Thoracic aorta (tissue), 2 donors: ENCODE measurements at places on chromosomes 3 and 15.

- H3K27ac ChIP-seq = no peak overlapping the region
- H3K4me3 ChIP-seq = no peak overlapping the region
- DNase-seq = no peak
Observed at GRCh38 chr3:100526613-100527346, 34.4 kb downstream of the TMEM45A start.

- no peak overlapping the region for H3K4me3 ChIP-seq
- DNase-seq = no peak
- no peak overlapping the region for H3K27ac ChIP-seq
- H3K36me3 ChIP-seq = no peaks in the 10 kb centered on the region
- H3K27me3 ChIP-seq = no peaks in the 10 kb centered on the region
Observed at GRCh38 chr3:99084156-99084555, 182.7 kb upstream of the DCBLD2 start.

- no peak for DNase-seq
- peaks cover 55% of the 10 kb centered on the region for H3K36me3 ChIP-seq
- no peaks in the 10 kb centered on the region for H3K27me3 ChIP-seq
- peak overlapping the region; percentile 98 for H3K27ac ChIP-seq
Observed at GRCh38 chr3:134369231-134369741, 5.0 kb downstream of the AMOTL2 start.

GRCh38 chr15:64824929-64825430 lies 467 bp downstream of the PIF1 start:
- H3K27ac ChIP-seq = no peak overlapping the region
- no peaks in the 10 kb centered on the region for H3K27me3 ChIP-seq
- peak overlapping the region; percentile 80 for H3K4me3 ChIP-seq
- no peaks in the 10 kb centered on the region for H3K36me3 ChIP-seq

DNA sequence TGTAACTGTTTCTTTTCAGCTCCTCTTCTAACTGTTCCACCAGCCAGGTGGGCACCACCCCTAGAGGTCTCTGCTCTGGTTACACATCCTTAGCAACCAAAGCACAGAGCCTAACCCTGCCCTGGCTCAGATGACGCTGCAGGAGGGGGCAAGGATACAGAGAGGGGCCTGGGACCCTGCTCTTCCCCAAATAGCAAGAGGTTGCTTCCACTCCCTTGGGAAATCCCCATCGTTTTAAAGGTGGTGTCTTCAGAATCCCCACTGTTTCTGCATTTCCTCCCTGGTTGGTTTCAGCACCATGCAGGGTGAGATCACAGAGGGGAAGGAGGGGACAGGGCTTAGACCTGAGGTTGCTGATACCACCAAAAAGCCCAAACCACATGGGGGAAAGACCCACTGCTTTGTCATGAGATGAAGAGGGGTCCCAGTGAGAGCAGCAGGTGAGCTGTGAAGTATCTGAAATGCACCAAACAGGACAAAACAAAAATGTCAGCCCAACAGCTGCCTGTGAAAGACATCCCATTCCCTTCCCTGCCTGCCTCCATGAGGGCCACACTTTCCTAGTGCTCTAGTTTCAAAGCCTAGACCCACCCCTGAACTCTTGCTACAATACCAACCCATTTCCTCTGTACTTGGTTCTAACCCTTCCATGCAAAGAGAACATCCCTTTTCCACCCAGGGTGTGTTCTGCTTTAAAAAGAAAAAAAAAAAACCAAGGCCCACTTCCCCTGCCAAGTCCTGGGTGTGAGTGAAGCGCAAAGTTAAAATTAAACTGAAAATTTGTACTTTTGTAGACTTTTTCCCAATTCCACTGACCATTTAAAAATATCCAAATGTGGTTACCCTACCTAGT lies 29.0 kb downstream of the ANP32A start:
- no peak overlapping the region for H3K27ac ChIP-seq
- DNase-seq = no peak
- H3K27me3 ChIP-seq = no peaks in the 10 kb centered on the region
- H3K4me3 ChIP-seq = no peak overlapping the region

GRCh38 chr3:278300-279064 lies 81.9 kb downstream of the CHL1 start:
- no peaks in the 10 kb centered on the region for H3K27me3 ChIP-seq
- H3K4me3 ChIP-seq = no peak overlapping the region
- H3K27ac ChIP-seq = no peak overlapping the region
- no peaks in the 10 kb centered on the region for H3K36me3 ChIP-seq

GRCh38 chr3:46102059-46102779 lies 74.9 kb upstream of the XCR1 start:
- no peak overlapping the region for H3K4me3 ChIP-seq
- H3K36me3 ChIP-seq = no peaks in the 10 kb centered on the region
- no peak overlapping the region for H3K27ac ChIP-seq
- peaks cover 3% of the 10 kb centered on the region for H3K4me1 ChIP-seq
- no peak for DNase-seq
- no peaks in the 10 kb centered on the region for H3K27me3 ChIP-seq

DNA sequence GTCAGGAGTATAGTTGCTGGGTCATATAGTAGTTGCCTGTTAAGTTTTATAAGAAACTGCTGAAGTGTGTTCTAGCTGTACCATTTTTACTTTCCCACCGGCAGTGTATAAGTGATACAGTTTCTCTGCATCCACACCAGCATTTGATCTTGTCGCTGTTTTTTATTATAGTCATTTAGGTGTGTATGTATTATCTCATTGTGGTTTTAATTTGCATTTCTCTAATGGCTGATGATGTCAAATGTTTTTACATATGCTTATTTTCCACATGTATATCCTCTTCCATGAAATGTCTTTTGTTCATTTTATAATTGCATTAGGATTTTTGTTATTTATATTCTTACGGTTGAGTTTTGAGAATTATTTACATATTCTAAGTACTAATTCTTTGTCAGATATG lies 254.3 kb downstream of the CLSTN2 start:
- no peaks in the 10 kb centered on the region for H3K27me3 ChIP-seq
- no peak for DNase-seq
- no peak overlapping the region for H3K4me3 ChIP-seq
- peaks cover 10% of the 10 kb centered on the region for H3K4me1 ChIP-seq

- DNase-seq = no peak
- no peak overlapping the region for H3K27ac ChIP-seq
- no peaks in the 10 kb centered on the region for H3K27me3 ChIP-seq
- no peak overlapping the region for H3K4me3 ChIP-seq
Observed at GRCh38 chr15:91348752-91349500, 248.9 kb downstream of the SV2B start.

DNA sequence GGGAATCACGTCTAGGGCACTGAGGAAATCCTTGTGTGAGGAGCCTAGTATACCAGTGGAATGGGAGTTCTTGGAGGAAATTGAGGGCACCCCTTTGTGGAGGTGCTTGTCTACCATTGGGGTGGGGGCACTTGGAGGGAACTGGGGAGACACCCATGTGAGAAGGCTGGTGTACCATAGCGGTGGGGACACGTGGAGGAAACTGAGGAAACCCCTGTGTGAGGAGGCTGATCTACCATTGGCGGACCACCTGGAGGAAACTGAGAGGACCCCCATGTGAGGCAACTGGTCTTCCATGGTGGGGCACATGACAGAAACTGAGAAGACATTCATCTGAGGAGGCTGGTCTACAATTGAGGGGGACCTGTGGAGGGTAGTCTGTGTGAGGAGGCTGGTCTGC lies 164.5 kb downstream of the FBLN2 start:
- no peaks in the 10 kb centered on the region for H3K4me1 ChIP-seq
- H3K27me3 ChIP-seq = no peaks in the 10 kb centered on the region
- no peaks in the 10 kb centered on the region for H3K36me3 ChIP-seq
- no peak overlapping the region for H3K4me3 ChIP-seq
- no peak for DNase-seq

DNA sequence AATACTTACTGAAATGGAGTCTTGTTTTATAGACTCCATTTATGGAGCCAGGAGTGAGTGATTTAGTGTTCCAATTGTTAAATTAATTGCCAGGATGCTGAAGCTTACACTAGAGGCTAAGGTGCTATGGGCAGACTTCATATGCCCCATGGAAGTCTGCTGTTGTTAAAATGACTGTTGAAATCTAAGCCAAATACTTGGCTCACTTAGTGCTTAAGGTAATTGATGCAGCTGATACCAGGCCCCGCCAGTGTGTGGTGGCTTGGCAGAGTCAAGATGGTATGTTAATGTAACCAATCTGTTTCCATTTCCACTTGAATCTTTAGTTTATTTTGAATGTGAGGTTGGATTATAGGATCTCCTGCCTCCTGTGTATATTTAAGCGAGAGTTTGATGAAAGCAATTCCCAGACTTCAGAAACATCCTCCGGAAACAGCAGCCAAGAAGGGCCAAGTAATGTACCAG lies 187.1 kb downstream of the ITPR1 start:
- H3K4me1 ChIP-seq = no peaks in the 10 kb centered on the region
- no peaks in the 10 kb centered on the region for H3K27me3 ChIP-seq
- no peak for DNase-seq
- H3K27ac ChIP-seq = no peak overlapping the region

- peak overlapping the region; percentile 51 for H3K4me3 ChIP-seq
- H3K4me1 ChIP-seq = peaks cover 29% of the 10 kb centered on the region
- H3K27ac ChIP-seq = peak overlapping the region; percentile 87
- no peaks in the 10 kb centered on the region for H3K27me3 ChIP-seq
- H3K36me3 ChIP-seq = peaks cover 8% of the 10 kb centered on the region
Observed at GRCh38 chr3:4504340-4505261, 11.5 kb downstream of the ITPR1 start.

GRCh38 chr3:128051837-128052594 lies at the start of gene SEC61A1:
Gene SEC61A1 (plus strand): TSS chr3:128052437. CDS start chr3:128052553, 116 bp downstream.
- peak within 1 kb of the TSS; percentile 91 for H3K27ac ChIP-seq
- peaks cover 12% of the 10 kb centered on the region for H3K36me3 ChIP-seq
- no peaks in the 10 kb centered on the region for H3K27me3 ChIP-seq
- H3K4me1 ChIP-seq = peaks cover 20% of the 10 kb centered on the region

DNA sequence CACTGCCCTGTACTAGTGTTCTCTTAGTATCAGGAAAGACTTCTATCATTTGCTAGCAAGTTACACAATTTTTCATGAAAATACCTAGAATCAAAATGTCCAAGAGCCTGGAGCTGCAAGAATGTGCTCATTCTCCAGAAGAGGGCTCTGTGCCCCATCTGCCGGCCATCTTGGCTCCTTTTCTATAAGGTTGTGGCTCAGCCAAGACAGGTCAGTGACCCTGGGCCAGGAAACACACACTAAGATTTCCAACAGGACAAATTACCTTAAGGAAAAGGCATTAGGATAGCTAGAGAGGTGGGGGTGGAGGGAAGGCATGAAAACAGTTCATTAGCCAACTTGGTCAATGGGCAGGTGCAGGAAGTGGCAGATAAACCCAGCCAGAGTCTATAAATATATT lies 20.7 kb downstream of the TIMP4 start:
- no peaks in the 10 kb centered on the region for H3K27me3 ChIP-seq
- H3K4me1 ChIP-seq = peaks cover 7% of the 10 kb centered on the region
- no peak overlapping the region for H3K4me3 ChIP-seq
- H3K27ac ChIP-seq = peak overlapping the region; percentile 12
- DNase-seq = no peak

DNA sequence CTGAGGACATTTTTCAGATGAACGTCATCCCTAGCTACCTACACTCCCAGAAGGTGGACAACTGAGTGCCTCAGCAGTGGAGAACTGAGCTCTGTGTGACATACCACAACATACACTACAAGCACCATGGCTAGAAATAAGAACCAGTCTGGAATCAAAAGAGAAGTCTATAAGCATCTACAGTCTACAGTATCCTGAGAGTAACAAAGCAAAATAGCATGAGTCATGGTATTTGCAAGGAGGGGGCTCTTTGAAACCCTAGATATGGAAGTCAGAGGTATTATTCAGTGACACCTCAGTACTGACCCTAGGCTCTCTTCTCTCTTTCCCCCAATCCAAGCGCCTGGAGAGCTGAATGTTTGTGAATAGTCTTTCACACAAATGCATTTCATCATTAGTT lies 87.5 kb downstream of the TNIK start:
- no peaks in the 10 kb centered on the region for H3K36me3 ChIP-seq
- no peak for DNase-seq
- H3K27ac ChIP-seq = no peak overlapping the region
- no peak overlapping the region for H3K4me3 ChIP-seq
- no peaks in the 10 kb centered on the region for H3K27me3 ChIP-seq
- H3K4me1 ChIP-seq = peaks cover 7% of the 10 kb centered on the region

DNA sequence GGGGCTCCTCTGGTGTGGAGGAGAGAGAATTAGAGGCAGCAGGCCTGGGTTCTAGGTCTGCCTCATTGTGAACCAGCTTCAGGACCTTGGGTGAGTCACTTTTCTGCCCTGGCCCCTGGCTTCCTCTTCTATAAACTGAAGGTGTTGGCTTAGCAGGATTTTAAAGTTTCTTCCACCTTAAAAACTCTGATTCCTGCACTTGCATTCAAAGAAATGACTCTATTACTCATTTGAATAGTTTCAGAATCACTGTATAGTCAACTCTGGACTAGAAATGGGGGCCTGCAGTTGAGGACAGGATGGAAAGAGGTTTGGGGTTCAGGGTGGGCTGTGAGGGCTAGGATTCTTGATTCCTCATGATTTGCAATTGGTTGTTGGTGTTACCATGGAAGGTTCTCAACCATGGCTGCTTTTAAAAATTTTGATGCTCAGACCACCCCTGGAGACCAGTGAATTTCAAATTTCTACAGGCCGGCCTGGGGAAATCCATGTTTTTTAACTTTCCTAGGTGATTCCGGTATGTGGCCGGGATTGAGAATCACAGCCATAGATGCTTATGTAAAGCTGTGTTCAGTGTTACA lies 19.9 kb downstream of the SMAD3 start:
- DNase-seq = no peak
- H3K36me3 ChIP-seq = no peaks in the 10 kb centered on the region
- no peak overlapping the region for H3K4me3 ChIP-seq
- no peak overlapping the region for H3K27ac ChIP-seq
- H3K27me3 ChIP-seq = no peaks in the 10 kb centered on the region
- peaks cover 36% of the 10 kb centered on the region for H3K4me1 ChIP-seq

GRCh38 chr3:37214076-37214475 lies 39.7 kb upstream of the LRRFIP2 start:
- H3K4me3 ChIP-seq = no peak overlapping the region
- no peak for DNase-seq
- no peaks in the 10 kb centered on the region for H3K36me3 ChIP-seq

GRCh38 chr3:196063456-196063855 lies 18.4 kb downstream of the TFRC start:
- DNase-seq = no peak
- no peaks in the 10 kb centered on the region for H3K27me3 ChIP-seq
- peaks cover 61% of the 10 kb centered on the region for H3K36me3 ChIP-seq
- H3K27ac ChIP-seq = no peak overlapping the region

GRCh38 chr3:72255791-72256559 lies 471.0 kb upstream of the PROK2 start:
- no peak overlapping the region for H3K27ac ChIP-seq
- H3K36me3 ChIP-seq = no peaks in the 10 kb centered on the region
- peaks cover 14% of the 10 kb centered on the region for H3K4me1 ChIP-seq
- no peaks in the 10 kb centered on the region for H3K27me3 ChIP-seq
- DNase-seq = no peak
- no peak overlapping the region for H3K4me3 ChIP-seq

GRCh38 chr3:115626721-115627120 lies 3.4 kb downstream of the GAP43 start:
- H3K4me1 ChIP-seq = peaks cover 8% of the 10 kb centered on the region
- no peak overlapping the region for H3K27ac ChIP-seq
- no peak overlapping the region for H3K4me3 ChIP-seq
- no peak for DNase-seq
- no peaks in the 10 kb centered on the region for H3K36me3 ChIP-seq
